Mesendoderm (in vitro differentiated cells): ENCODE measurements at places on chromosomes 4 and X.

GRCh38 chr4:175263537-175263936 lies 345.4 kb downstream of the ADAM29 start:
- no peaks in the 10 kb centered on the region for H3K27me3 ChIP-seq
- H3K27ac ChIP-seq, result no peak overlapping the region
- DNase-seq, result no peak
- H3K4me3 ChIP-seq, result no peak overlapping the region
- H3K36me3 ChIP-seq, result no peaks in the 10 kb centered on the region
- H3K4me1 ChIP-seq, result no peaks in the 10 kb centered on the region

DNA sequence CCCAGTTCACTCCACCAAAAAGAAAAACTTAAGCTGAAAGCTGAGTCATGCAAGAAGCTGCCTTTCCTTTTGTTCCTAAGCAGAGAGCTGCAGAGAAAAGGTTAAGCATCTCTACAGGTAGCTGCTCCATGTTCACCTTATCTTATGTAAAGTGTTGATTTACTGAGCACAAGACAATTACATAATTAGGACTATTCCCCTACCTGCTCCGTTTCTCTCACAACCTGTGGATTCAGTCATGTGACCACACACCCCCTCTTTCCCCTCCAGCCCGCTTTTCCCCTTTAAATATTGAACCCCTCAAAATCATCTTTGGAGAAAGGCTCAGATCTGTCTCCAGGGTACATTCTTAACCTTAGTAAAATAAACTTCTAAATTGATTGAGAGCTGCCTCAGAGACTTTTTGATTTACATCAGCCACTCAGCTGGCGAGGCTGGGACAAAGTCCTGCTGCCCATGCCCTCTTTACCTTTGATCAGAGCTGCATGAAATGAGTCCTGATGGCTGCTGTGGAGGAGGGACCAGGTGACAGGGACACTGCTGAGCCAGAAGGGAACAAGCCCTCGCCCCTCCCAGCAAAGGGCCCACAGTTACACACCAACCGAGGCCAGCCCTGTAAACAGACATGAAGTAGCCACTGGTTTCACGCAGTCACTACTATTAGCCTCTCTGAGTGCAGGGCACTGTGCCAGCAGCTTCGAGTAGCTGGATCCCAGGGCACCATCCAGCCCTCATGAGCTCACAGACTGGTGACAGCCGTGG lies 53.9 kb upstream of the C4orf50 start:
- no peak overlapping the region for H3K27ac ChIP-seq
- no peaks in the 10 kb centered on the region for H3K36me3 ChIP-seq
- no peaks in the 10 kb centered on the region for H3K27me3 ChIP-seq
- peak; percentile 19 for DNase-seq
- H3K4me3 ChIP-seq, result no peak overlapping the region

- no peak for DNase-seq
- no peak overlapping the region for H3K27ac ChIP-seq
- no peaks in the 10 kb centered on the region for H3K27me3 ChIP-seq
- H3K4me1 ChIP-seq, result no peaks in the 10 kb centered on the region
Observed at GRCh38 chr4:96602661-96603060, 762.8 kb downstream of the PDHA2 start.

DNA sequence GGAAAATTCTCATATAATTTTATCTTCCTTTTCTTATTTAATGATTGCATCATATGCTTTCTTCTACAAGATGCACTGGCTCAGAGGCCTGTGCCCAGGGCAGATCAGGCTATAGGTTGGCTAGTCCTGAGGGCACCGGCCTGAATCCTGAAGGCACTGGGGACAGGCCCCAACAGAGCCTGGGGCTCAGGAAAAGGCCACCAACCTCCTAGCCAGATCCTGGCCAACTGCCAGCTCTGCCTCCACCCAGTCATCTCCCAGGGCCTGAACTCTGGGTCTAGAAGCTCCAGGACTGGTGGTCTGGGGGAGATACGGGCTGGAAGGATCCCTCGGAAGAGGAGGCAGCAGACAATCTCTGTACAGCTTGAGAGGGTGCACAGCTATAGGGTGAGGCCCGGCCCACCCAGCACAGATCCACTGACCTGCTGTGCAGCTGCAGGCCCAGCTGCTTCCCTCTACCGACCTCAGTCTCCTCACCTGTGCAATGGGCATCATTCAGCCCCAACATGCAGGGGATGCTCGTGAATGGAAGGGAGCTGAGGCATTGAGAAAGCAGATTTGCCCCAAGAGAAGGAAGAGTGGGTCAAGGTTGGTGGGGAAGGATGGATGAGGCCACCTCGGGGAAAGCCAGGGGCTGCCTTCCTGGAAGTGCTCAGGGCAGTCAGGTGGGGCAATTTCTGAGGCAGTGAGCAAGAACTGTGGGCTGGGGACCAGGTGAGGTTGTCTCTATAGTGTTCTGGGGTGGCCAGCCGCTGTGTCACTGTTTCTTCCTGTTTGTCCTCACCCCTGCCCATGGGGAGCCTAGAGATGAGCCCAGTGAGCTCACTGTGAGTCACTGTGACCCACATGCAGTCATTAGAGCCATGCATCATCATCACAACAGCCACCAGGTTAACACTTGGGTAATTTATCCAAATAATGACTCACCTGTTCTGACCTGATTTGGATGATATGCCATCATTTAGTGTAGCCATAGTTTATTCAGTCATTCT lies 22.4 kb upstream of the XAGE2 start:
- no peaks in the 10 kb centered on the region for H3K27me3 ChIP-seq
- H3K4me1 ChIP-seq, result no peaks in the 10 kb centered on the region
- no peak overlapping the region for H3K4me3 ChIP-seq
- H3K36me3 ChIP-seq, result no peaks in the 10 kb centered on the region

DNA sequence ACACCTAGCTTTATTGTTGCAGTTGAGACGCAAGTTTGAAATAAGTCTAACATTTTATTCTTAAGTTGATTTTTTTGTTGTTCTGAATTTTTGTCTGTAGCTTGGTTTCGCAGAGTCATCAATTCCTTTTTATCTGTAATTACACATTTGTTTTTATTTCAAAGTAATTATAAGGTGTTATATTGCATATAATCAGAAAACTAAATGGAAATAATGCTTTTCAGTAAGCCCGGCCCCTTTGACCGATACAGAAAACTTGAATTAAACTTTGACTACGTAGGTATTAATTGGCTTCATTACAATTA lies 2.1 kb downstream of the KDM6A start:
- no peak overlapping the region for H3K4me3 ChIP-seq
- H3K27me3 ChIP-seq, result no peaks in the 10 kb centered on the region
- no peak for DNase-seq
- H3K4me1 ChIP-seq, result no peaks in the 10 kb centered on the region
- no peaks in the 10 kb centered on the region for H3K36me3 ChIP-seq

- no peaks in the 10 kb centered on the region for H3K27me3 ChIP-seq
- no peaks in the 10 kb centered on the region for H3K36me3 ChIP-seq
- H3K4me3 ChIP-seq, result no peak overlapping the region
- DNase-seq, result peak; percentile 49
- no peaks in the 10 kb centered on the region for H3K4me1 ChIP-seq
Observed at GRCh38 chrX:149871940-149872339, 9.0 kb upstream of the MAGEA8 start.
